NCI-H187 (cell line): ENCODE measurements at places on chromosomes 11 and 22.
A peak's percentile ranks its signal among the peaks of the same experiment; 100 is the strongest.

DNA sequence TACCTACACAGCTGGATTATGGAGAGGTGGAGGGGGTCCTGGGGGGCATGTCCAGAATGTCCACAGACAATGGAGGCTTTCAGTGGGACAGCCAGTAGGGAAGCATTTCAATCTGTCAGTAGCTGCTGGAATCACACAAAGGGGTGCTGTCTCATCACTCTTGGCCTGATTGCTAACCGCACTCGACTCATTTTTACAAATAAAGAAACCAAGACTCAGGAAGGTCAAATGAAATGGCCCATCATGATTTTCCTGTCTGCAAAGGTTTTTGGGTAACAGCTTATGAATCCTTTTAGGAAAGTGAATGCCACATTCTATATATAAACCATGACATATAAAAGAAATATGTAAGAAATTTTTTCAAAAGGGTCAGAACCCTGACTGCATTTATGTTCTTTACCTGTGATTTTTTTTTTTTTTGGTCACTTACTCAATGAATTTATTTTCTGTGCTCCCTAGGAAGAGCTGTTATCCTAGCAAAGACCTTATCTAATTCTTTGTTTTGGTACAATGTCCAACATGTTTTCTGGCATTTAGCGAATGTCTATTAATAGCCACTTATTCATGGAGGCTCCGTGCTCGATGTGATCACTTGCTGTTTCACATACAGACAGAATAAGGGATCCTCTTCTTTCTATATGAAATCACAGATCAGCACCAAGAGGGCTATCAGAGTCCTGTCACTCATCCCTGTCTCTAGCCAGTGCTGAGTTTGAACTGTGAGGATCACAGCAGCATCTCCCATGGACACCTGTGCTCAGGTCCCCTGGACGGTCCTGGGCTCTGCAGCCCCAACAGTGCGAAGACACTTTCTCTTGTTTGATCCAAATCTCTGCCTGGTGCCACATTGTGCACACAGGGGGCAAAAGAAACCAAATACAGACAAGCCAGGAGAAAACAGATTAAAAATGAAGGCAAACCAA lies 979.7 kb downstream of the NTM start:
- DNase-seq: no peak

DNA sequence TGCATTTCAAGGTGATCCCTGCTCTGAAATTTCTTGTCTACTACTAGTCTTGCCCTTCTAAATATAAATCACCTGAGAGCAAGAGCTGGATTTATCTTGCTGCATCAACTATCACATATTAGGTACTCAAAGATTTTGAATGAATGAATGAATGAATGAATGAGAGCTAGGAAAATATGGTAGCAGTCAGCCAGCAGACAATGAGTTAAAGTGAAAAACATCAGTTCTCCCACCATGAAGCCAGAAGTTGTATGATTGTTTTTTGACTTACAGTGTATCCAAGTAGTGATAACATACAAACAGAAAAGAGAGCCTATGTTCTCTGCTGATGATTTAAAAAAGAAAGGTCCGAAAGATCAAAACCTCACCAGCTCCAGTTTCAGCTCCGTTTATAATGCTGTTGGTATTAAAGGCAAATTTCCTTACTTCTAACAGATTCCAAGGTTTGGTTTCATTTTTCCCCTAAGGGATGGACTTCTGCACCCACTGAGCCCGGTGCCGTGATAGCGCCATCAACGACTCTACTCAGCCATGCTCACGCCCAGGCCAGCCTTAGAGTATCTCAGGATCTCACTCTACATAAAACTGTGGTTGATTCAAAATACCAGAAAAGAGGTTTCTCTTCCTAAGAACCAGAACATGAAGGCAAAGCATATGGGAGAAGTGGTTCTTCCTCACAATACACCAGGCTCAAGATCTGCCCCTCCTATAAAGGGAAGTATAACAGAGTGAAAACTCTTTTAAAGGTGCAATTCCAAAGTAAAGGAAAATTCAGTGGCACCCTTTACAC lies 92.0 kb downstream of the SGSM3 start:
- DNase-seq: no peak

GRCh38 chr11:80182901-80183300 lies 742.1 kb upstream of the TENM4 start:
- DNase-seq: no peak

DNA sequence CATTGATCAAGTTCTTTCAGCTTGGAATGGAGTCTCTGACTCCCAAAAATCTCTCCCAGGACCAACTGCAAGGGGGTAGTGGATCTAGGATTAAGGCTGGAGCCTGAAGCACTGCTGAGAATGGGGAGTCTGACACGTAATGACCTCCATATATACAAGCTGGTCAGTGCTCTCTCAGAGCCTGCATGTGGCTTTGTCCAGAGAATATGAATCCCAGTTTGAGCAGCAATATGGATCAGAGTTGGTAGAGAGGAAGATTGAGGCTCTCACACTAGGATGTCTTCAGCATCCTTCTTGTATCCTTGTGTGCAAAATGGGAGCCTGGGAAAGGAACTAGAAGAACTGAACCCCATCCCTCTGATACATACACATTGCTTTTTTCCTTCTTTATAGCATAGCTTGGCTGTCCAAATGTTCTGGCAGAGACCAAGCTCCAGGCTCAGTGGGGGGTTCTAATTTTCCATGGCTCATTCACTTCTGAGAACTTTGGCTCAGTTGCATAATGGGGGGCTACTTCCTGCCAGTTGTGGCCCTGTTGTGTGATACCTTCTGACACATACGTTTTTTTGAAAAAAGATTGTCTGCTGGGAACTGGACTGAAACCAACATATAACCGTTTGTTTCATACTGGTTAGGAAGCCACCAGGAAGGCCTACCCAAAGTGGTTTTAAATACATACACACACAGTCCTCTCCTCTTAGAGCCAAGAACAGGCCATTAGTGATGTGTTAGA lies 138.2 kb downstream of the ETS1 start:
- DNase-seq: no peak

- no peak for DNase-seq
Observed at GRCh38 chr22:23302171-23303002, 122.1 kb downstream of the BCR start.

GRCh38 chr22:31344256-31344577 lies 1.9 kb downstream of the PATZ1 start:
- no peak for DNase-seq

DNA sequence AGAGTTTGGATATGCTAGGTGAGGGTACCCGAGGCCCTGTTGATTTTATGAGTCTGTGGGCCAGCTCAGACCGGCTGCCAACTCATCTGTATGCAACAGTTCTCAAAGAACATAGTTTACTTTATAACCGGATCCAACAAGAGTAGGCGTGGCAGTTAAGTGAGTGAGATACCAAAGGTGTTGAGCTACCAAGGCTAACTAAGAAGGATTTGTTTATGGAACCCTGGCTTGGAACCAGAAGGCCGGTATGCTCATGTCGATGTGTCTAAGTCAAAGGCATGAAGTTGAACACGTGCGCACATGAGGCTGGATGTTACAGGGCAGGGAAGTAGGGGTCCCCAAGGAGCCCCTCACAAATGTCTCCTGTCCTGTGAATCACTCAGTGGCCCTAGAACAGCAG lies at the start of gene KCNJ1:
Gene KCNJ1 (minus strand): TSS at position 20 of the 400 bp plus-strand sequence. CDS start 27,053 bp downstream, outside the sequence.
- DNase-seq: no peak

DNA sequence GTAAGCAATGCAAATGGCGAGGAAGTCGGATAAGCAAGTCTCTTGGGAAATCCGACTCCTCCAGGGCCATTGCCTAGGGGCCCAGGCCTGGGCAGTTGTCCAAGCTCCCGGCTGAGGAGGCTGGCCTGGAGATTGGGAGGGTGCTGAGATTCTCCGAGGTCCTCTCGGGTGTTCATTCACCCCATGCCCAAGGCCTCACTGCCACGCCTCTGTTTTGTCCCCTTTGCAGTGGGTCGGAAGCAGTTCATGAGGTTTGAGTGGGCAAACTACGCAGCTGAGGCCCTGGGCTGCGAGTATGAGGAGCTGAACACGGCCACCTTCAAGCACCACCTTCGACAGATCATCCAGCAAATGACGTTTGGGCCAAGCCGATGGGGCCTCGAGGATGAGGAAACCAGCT lies 81.3 kb downstream of the MYO18B start:
- no peak for DNase-seq

- no peak for DNase-seq
Observed at GRCh38 chr11:125165111-125165842, 726 bp downstream of the PKNOX2 start.

- peak; percentile 16 for DNase-seq
Observed at GRCh38 chr22:24583221-24584165, 9.4 kb downstream of the LRRC75B start.
